Ascending aorta (tissue), 2 donors: ENCODE measurements at places on chromosomes 13 and 19. TPM values are rescaled to one million over a fixed set of nuclear protein-coding genes. Genes with fewer than 3 reads are reported as not detected.

GRCh38 chr19:7751157-7751783 lies 3.9 kb upstream of the CD209 start:
- DNase-seq = no peak

- DNase-seq = no peak
These were observed 1255.5 kb upstream of the SLC10A2 start for GRCh38 chr13:104321756-104322155.

GRCh38 chr19:22532388-22533300 lies 101.5 kb upstream of the ZNF492 start:
- DNase-seq = peak; percentile 95

Gene EHD2
- total RNA-seq = 342 TPM

Gene ZNF888
- 0.43 TPM for total RNA-seq

GRCh38 chr13:39821977-39822376 lies 166.5 kb downstream of the COG6 start:
- no peak for DNase-seq

Gene TRIP10
- 109 TPM for total RNA-seq

Gene OR10H1
- total RNA-seq = not detected
